ENCODE measurements at places on chromosomes 2 and 18.

GRCh38 chr18:76323891-76324290 is 171.2 kb downstream of the ZNF516 start:
- no peak for DNase-seq

GRCh38 chr2:175175896-175176295 is 5.6 kb downstream of the ATP5MC3 start:
- no peak for DNase-seq

GRCh38 chr2:204251998-204252376 is 293.3 kb upstream of the PARD3B start:
- DNase-seq = no peak

GRCh38 chr2:19187323-19188020 is 171.0 kb downstream of the OSR1 start:
- no peak for DNase-seq

DNA sequence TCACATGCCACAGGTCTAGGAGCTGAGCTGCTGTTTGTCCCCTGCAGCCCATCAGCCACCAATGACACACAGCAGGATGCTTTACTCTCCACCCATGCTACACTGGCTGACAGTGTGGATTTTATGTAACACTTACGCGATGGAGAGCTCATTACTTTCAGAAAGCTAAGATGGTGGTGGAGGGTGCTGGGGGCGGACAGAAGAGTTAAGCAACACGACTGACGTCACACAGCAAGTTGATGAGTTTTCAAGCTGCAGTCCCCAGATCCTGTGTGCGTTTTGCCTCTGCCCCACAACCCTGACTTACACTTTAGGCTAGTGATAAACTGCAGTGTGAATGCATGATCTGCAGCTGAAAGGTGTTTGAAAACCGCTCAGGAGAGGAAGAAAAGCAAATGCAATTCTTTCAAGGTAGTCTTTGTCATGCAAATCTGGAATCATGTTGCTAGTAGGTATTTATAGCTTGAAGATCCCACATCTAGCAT is 42.4 kb downstream of the MRPS5 start:
- DNase-seq = peak; percentile 22

DNA sequence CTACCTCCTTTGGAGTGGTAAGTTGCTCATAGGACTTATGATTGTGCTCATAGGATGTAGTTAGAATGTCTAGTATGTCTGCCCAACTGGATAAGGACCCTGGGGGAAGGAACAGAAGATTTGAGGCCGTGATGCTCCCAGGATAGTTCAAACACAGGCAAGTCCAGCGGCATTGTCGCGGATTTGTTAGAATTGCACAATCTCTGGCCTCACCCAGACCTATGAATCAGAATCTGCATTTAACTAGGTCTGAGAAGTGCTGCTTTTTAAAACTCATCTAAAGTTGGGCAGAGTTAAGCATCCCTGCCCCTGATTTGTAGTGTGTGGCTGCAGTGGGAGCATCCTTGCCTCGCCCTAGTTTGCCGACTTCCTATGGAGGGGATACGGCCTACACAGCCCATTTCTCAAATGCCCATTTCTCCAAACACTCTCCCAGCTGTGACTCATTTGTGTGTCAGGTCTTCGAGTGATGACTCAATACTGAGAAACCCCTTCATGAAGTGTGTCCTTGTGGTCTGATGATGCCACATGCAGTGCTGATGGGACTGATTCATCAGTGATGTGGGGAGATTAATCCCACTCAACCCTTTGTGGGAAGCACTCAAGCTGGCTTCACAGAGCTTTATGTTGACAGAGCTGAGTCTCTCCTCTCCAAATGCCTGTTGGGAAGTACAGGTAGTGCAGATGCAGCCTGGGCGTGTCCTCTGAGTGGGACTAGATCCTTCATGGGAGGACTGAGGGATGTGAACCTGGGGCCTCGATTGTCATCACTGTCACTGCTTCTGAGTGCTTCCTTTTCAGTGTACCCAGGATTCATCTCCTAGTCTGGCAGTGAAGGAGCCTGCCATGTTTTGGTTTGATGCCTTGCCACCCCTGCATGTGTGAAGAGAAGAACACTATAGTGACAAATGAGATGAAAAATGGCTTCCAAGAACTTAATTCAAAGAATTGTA is 18.7 kb downstream of the SMIM21 start:
- DNase-seq = peak; percentile 4

DNA sequence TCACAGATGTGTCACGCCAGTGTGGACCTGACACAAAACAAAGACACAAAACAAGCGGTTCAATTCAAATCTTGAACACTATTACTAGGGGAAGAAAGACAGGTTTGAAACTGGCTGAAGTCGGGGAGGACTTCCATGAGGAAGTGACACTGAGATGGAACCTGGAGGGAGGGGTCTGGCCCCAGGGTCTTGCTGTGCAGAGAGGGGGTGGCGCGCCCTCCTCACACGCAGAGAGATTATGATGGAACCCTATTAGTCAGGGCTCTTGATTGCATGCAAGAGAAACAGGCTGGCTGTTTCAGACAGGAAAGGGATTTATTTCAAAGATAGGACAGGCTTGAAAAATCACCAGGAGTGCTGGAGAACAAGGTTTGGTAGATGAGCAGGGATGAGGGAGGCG is 363.6 kb upstream of the HS6ST1 start:
- DNase-seq = no peak

Data from stimulated activated CD8-positive, alpha-beta memory T cell treated with anti-CD3 and anti-CD28 coated beads, Interleukin-7, amount 100 ng/mL, for 48 hours (primary cell).